ENCODE measurements at places on chromosomes 2 and 18.

DNA sequence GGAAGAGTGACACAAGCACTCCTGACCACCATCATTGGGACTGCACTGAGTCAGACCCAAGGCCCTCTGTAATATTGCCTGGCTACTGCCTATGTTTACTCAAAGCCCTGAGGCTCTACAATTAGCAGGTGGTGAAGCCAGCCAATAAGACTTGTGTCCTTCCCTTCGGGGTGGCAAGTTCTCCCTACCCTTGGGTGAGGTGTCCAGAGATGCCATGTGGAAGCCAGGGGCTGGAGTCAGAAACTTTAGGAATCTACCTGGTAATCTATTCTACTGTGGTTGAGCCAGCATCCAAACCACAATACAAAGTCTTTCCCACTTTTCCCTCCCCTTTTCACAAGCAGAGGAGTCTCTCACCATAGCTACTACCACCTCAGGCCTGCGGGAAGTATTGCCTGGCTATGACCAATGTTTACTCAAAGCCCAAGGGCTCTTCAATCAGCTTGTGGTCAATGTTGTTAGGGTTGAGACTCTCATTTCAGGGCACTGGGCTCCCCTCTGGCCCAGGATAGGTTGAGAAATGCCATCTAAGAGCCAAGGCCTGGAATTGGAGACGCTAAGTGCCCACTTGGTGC, 17.6 kb downstream of the DHRS9 start:
- DNase-seq: no peak

DNA sequence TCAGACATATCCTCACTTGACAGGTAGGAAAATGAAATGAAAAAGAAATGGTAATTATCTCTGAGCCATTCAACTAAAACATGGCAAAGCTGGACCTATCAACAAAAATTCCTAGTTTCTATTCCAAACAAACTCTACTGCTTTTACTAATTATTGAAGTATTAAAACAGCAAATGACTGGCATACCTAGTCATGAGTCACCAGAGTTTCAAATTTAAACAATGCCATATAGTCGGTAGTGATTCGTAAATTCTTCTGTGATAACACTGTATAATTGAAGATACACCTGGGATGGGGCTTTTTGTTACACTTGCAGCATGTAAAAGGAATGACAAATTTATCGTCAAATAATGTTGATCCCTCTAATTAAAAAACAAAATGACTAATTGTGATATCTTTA, 153.1 kb upstream of the THUMPD2 start:
- DNase-seq: no peak

- no peak for DNase-seq
Measured at GRCh38 chr2:232330068-232330999, 48.2 kb upstream of the ALPP start.

- DNase-seq: peak; percentile 57
Measured at GRCh38 chr18:48838921-48839818, 111.6 kb downstream of the SMAD7 start.

DNA sequence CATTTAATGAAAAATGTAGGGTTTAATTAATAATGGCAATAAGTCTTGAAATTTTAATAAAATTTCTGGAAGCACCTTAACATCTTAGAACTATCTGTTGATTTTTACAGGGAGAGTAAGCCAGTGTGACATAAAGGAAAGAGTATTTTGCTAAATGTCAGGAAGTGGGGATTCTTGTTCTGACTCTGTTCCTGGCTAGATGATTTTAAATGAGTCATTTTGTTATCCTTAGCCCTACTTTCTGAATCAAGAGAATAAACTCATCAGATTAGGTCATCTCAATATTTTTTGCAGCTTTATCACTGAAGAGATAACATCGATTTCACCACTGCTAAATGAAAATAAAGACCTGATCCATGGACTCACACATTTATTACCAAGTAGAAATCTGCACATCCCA, 377.5 kb upstream of the CYRIA start:
- DNase-seq: peak; percentile 1

DNA sequence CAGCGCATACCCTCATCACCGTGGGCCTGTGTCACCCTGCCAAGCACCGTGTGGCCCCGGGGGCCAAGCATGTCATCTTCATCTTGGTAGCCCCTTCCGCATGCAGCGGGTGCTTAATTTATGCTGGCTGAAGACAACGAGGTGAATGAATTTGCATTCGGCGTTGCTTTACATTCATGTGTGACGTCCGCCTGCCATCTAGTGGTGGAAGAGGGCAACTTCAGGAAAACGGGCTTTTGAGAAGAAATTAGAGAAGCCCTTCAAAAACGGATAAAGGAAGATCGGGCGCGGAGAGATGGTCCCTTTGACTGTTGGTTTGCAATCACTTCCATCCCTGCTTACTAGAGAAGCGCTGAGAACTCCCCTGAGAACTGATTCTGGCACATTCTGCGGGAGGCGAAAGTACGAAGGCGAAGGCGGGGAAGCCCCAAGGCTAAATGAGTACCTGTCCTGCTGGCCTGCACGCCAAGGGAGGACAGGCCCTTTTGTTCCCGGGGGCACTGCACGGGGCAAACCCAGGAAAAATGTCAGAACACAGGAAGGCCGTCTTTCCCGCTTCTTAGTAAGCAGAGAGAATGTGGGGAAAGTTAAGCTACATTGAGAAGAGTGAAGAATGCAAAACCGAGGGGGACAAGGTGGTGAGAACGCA, 145.9 kb downstream of the ZNF516 start:
- DNase-seq: peak; percentile 79

DNA sequence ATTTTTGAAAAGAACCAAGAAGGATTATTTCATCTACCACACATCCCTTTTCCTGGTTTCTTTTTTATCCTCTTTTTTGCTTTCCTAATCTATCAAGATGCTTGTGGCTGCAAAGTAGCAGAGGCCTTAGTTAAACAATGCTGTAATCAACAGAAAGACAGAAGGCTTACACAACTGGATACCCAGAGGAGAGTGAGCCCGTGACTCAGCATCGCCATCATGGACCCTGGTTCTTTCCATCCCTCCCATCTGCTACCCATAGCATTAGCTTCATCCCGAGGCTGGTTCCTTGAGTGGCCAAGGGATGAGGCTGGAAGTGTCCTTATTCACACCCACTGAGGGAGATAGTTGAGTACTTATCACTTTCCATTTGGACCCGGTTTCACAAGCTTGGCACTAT, 7.5 kb upstream of the HAAO start:
- no peak for DNase-seq

DNA sequence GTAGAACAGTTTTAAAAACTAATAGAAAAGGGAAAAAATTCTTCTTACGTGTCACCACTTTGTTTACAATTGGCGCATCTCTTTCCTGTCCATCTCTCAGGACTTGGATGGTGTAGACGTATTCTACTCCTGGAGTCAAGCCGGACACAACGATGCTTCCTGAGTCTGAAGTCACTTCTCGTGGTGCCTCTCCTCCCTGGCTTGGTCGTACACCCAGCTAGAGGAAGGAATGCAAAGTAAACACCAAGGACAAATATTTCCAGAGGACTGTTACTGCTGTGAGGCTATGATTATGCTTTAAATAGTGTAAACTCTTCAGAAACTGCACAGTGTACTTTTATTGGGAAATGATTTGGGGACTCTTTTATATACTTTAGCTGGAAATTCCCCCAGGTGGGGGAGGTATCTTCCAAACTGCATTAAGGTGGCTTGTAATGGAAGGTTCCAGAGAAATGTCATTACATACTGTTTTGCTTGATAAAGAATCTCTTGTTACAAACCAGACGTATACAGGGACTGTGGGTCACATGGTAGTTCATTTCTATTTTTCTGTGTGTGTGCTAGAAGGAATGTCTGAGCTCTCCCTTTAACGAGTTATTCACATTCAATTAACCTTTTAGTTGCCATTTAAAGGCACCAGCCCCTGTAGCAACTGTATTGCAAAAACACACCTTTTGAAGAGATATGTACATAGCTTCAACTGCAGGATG, 38.1 kb downstream of the FN1 start:
- no peak for DNase-seq

DNA sequence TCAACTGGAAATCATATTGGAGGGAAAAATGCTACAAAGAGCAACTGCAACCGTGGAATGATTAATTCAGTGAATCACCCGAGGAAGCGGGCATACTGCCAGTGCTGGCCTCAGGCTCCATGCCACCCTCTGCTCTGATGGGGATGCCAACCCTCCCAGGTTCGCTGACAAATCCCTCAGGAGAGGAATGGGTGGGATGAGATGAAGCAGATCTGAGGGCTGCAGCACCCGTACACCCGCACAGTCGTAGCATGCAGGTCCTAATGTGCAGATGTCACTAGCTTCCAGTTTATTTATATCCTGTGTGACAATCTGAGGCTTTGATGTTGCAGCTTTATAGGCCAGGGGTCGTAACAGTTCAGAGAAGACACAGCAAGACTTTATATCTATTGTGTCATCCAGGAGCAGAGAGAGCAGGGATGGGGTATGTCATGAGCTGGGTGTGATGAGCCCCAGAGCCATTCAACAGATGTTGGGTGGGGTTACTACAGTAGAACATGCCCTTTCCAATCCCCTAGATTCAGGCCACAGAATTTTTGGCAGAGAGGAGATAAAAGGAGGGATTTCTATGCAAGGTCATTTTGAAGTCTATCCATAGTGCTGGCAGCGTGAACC, 44.6 kb downstream of the DPP4 start:
- DNase-seq: peak; percentile 46

DNA sequence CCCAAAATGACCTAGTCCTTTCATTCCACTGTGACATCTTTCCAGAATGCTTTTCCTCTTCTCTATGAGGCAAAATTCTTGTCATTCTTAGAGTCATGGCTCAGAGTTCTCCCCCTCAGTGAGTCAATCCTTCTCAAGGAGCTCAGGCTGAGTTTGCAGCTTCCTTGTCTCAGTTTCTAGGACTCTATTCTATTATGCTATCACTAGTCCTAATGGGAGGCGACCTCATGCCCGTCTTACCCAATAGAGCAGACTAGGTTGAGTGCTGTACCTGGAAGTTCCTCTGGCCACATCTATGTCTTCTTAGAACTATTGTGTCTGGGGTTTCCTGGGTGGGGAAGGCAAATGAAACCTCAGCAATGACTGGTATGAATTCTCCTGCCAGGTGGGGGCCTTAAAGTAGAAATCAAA, 51.5 kb downstream of the HAUS1 start:
- peak; percentile 85 for DNase-seq

DNA sequence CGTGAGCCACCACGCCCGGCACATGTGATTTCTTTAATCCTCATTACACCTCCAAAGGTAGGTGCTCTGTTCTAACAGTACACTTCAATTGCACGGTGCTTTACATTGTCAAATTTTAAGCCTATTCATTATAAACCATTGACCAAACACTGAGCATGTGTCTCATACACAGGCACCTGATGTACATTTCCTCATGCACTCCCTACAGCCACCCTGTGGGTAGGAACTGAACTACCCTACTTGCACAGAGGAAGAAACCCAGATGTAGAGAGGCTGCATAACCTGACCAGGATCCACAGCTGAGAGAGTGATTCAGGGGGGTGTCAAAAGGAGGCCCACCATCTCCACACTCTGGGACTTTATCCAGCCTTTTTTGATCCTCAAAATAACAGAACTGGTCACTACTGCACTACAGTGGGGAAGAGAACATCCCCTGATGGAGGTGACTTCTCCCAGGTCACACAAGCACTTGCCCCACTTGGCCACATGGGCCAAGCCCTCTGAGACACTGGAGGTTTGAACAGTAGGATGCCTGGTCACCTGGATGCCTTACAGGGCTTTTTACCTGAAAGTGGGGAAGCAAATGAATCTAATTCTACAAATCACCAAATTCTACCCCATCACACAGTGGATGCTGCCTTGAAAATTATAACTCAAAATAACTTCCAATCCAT, 6.9 kb upstream of the DPYSL5 start:
- DNase-seq: no peak

DNA sequence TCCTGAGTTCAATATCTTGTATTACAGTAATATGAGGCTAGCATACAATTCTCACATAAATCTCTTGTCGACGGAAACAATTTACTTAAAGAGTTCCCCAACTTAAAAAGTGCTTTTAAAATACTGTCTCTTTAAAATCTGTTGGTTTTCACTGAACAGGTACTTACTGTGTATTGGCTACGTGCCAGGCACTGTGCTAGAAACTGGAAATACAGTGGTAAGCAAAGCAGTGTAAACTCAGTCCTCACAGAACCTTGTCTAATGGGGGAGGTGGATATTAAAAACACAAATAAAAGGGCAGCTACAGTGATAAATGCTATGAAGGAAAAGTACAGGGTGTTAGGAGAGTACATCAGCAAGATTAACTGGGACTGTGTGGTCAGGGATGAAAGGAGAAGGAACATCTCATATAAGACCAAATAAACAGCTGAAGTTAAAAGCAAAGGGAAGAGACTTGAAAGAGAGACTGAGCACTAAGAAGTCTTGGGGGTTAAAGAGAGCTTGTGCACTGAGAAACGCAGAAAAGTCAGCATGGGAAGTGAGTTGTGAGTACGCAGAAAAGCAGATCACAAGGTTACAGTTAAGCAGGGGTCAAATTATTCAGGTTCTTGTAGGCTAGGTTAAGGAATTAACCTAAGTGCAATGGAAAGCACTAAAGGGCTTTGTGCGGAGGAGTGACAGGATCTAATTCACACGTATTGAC, 52.5 kb downstream of the USP40 start:
- DNase-seq: no peak

GRCh38 chr2:240142859-240143258, 2.4 kb upstream of the OTOS start:
- no peak for DNase-seq

DNA sequence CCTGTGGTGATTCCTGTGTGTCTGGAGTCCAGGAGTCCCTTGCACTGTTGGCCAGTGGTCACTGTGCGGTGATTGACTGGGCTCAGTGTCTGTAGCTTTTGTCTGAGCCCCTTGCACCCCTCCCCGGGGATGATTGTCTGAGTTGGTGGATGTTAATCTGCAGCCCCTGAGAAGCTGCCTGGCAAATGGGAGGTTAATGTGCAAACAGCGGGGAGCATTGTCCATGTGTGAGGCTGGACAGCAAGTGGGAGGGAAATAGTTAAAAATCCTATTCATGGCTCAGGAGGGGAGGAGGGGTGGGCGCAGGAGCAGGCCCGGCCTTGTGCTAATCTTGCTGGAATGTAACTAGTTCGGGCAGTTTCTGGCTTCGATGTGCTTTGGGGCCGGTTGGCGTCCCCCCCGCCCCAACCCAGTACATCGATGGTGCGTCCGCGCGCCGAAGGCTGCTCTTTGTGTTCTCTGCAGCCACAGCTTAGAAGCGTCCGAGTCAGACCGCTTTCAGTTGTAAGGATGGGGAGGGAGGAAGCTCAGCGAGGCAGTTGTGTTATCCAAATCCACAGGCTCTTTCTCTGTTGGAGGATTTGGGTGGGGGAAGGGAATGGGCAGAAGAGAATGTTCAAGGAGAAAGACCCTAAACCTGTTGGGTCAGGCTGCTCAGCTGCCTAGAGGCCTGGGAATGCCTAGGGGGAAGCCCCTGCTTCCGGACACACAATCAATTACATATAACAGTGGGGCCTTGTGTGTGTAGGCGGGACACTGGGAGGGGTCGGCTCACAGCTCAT, 71.8 kb downstream of the TGOLN2 start:
- peak; percentile 62 for DNase-seq

- no peak for DNase-seq
Measured at GRCh38 chr2:60540074-60540473, 13.4 kb downstream of the BCL11A start.

- no peak for DNase-seq
Measured at GRCh38 chr18:49013291-49013691, 62.5 kb upstream of the SMAD7 start.
